Cortex of kidney (tissue), 1 donor: ENCODE measurements at places on chromosomes 4 and X.

GRCh38 chrX:29024871-29025270 is 437.6 kb downstream of the IL1RAPL1 start:
- DNase-seq: no peak

DNA sequence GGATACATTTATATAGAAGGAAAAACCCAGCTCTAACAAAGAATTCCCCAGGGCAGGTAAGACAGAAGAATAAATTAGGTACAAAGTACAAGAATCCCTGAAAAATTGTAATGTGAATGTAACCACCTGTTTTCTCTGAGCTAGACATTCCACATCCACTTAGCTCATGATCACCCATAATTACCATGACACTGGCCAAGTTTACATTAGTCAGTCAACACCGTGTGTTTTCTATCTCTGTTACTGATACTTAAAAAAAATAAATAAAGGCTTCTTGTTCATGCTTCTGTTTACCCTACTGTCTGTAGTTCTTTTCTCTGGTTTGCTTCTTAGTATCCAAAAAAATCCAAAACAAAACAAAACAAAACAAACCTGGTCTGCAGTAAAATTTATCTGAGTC is 66.0 kb downstream of the CBLL2 start:
- no peak for DNase-seq

DNA sequence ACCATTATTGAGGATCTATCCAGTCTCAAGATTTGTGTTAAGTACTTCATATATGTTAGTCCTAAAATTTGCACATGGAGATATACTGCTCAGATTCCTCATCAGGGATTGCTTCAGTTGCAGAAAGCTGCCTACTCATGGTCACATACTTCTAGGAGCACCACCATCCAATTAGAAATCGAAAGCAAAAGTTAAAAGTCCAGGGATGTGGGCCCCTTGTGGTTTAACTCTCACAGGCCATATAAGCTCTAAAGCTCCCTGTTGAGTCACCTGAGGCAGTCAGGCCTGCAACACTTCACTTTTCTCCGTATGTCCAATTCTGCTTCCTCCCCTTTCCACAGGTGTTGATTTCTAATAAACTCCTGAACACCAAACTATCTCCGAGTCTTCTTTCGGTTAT is 84.2 kb downstream of the CNOT6L start:
- DNase-seq: no peak

GRCh38 chr4:89800527-89801103 is 36.3 kb downstream of the SNCA start:
- DNase-seq: no peak

GRCh38 chr4:98199247-98199646 is 56.0 kb upstream of the STPG2 start:
- no peak for DNase-seq

GRCh38 chrX:10006086-10006485 is 38.9 kb downstream of the CLDN34 start:
- no peak for DNase-seq

DNA sequence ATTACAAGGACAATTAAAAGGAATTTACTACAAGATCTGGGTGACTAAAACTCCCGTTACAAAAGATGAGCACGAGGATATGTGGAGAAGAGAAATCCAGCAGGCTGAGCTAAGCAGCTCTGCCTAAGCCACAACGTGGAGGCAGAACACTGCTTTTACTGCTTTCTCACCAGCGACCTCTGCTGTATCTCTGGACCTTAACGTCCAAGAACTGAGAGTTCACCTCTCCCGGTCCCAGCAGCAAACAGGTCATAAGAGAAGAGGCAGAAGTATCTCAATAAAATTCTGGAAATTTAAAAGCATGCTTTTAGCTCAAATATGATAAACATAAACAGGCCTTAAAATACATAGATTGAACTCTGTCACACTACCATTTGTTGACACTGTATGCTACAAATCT is 81.0 kb downstream of the ADGRA3 start:
- no peak for DNase-seq
